Stimulated activated CD8-positive, alpha-beta memory T cell treated with anti-CD3 and anti-CD28 coated beads, Interleukin-4, amount 100 ng/mL, for 24 hours (primary cell): ENCODE measurements at places on chromosomes 5 and 9.
A peak's percentile ranks its signal among the peaks of the same experiment; 100 is the strongest.

- DNase-seq, result no peak
Observed at GRCh38 chr5:178392931-178393394, 160.4 kb upstream of the PHYKPL start.

DNA sequence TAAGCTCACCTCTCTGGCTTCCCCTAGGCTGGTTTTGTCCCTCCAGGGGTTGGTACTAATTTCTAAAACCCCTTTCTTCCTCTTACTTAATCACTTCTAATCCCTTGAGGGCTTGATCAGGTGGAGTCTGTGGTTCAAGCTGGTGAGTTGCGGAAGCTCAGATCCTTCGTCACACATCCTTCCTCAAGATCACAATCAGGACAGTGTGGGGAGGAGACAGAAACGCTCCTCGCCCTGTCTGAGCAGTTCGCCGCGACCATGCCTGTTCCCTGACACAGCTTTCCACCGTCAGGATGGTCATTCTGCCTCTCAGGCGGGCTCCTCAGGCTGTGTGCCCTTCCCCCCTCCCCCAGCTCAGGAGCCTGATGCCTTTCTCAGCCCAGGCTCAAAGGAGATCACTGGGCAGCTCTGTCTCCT lies 24.3 kb downstream of the CPLX2 start:
- no peak for DNase-seq

DNA sequence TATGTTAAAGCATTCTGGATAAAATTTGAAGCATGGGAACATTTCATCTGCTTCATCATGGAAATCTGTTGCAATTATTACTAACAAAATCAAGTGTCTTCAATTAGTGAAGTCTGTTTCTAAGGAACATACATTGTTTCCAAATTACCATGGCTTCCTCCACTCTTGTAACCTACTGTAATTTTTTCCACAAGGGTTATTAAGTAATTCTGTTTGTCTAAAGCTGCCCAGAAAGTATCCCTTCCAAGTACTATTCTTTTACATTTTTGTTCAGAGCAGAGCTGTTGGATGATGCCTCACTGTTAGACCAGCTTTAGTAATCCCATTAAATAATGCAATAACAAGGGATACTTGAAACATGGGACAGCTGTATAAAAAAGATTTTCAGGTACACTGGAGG lies 483.5 kb upstream of the CD180 start:
- no peak for DNase-seq

GRCh38 chr9:72871685-72872084 lies 81.2 kb downstream of the ALDH1A1 start:
- DNase-seq, result no peak

GRCh38 chr5:52948418-52949076 lies 40.6 kb upstream of the ITGA2 start:
- DNase-seq, result peak; percentile 12

- DNase-seq, result no peak
Observed at GRCh38 chr5:90015584-90016018, 394.0 kb downstream of the CETN3 start.

GRCh38 chr5:82364497-82364896 lies 86.3 kb upstream of the RPS23 start:
- DNase-seq, result no peak

DNA sequence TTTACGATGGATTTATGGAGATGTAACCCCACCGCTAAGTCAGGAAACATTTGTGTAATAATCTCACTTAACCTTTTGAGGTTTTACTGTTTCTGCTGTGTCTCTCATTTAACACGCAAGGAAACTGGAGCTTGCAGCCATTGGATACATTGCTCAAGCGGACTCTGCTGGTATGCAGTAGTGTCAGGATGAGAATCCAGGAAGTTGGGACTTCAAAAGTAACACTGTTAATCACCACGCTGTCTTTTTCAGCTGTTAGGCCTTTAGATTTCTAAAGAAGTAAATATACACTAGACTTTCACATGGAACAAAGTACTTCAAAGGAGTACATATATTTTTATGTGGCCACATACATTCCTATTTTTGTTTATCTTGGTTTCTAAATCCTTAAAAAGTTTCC lies 114.7 kb downstream of the LPAR1 start:
- no peak for DNase-seq

DNA sequence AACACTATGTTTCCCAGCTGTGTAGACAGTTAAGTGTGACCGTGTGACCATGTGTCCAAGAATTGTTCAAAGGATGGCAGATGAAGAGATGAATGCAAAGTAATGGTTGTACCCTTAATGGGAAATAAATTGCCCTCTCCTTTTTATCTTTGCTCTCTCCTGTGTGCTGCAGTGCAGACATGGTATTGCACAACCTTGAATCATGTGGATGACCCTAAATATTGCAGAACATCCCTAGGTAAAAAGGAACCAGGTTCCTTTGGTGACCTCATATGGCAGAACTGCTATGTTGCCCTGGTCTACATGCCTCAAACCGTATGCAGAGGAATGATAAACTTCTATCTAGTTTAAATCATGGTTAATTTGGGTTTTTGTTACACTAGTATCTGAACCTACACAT lies 81.7 kb upstream of the CTNND2 start:
- no peak for DNase-seq

DNA sequence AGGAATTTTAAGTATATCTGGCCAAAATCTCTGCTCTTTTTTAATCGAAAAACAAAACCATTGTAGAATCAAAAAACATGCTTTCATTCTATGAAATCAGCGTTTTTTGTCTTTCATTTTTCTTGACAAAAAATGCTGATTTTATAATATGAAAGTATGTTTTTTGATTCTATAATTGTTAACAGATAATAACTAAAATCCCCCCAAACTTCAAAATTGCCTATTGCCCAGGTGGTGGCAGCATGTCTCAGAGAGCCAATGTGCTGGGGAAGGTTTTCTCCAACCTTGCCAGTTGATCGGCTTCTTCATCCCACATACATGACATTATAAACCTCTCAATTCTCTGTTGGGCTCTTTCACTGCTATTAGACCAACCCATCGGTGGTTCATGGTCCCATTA lies 5.1 kb upstream of the SMIM15 start:
- DNase-seq, result no peak

- DNase-seq, result peak; percentile 97
Observed at GRCh38 chr5:41903892-41904799, at the start of gene RIMOC1. RIMOC1 (plus strand) TSS chr5:41904344; CDS start chr5:41904368, 24 bp downstream.

- no peak for DNase-seq
Observed at GRCh38 chr5:80962630-80963520, 2.7 kb downstream of the RASGRF2 start.

- no peak for DNase-seq
Observed at GRCh38 chr5:60184606-60185005, 291.1 kb upstream of the PDE4D start.

DNA sequence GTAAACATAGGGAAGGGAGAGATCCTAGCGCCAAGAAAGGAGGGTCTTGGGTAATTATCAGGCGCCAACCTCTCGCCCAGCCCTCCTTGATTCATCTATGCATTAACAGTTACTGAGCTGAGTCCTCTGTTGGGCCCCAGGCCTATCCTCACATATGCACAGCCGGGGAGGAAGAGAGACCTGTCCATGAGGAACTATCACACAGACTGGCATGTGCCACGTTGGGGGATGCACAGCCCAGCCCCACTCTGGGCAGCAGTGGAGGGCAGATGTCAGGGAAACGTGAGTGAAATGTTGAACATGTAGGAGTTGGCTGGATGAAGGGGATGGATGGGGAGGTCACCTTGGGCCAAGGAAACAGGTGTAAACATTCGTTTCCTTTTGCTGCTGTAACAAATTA lies 18.8 kb upstream of the ENHO start:
- DNase-seq, result no peak

DNA sequence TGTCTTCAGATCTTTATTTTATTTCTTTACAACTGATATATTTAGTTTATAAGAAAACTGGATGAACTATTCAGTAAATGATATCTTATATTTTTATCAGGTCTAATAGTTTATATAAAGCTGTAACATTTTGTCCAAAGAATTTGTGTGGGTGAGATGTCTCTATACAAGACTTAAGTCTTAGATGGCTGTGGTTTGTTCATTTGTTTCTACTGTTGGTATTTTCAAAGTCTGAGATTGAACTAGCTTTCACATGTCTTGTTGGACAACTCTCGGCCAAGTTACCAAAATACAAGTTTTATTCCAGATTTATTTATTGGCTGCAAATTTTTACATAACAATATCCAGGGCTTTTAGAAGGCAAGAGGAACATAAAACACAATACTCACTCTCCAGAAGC lies 286.0 kb downstream of the NR2F1-AS1 start:
- no peak for DNase-seq

GRCh38 chr5:138349852-138350562 lies 2.5 kb upstream of the KDM3B start:
- DNase-seq, result no peak

- DNase-seq, result no peak
Observed at GRCh38 chr9:72633966-72634365, 112.6 kb downstream of the TMC1 start.

GRCh38 chr5:26518065-26518464 lies 520.3 kb downstream of the CDH9 start:
- no peak for DNase-seq

DNA sequence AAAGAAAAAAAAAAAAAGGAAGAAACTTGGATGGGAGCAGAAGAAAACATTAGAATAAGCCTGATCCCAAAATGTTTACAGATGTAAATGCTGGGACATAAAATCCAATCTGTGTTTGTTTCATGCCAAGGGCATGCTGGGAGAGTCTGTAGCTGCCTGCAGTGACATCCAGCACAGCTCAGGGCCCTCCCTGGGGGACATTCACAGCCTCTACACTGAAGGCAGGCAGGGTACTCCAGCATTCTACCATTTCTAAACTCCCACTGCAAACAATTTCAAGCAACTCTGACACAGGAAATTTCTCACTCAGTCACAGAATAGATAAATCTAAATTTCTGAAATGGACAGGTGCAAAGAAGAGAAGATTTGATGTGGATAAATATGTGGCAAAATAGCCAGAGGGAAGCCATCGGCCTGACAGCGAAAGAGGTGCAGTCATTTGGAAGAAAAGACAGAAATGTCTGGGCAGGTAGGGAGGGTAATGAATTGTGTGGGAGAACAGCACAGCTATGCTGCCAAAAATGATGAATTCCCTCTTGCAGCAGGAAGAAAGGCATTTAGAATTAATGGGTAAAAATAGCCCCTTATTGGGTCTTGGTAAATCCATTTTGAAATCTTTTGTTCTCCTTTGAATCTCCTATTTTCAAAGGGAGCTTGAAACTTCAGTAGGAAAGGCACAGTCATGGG lies 199.4 kb downstream of the MED10 start:
- DNase-seq, result no peak

- no peak for DNase-seq
Observed at GRCh38 chr5:90983711-90984124, 399.4 kb downstream of the ARRDC3 start.

DNA sequence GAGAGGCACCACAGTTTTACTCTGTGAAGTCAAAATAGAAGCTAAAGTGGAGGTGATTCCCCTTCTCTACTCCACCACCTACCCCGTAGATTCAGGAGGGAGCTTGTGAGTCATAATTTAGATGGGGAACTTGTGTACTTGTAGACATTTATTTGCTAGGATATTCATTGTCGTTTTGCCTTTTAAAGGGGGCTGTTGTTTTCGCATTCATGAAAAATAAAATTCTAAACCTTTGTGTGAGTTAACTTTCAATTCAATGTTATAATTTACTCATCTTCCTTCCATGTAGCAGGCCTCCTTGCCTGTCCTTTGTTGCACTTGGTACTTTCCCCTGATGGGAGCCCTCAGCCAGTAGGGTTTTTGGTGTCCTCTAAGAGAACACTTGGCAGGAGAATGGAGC lies 22.0 kb downstream of the SECISBP2 start:
- DNase-seq, result no peak

DNA sequence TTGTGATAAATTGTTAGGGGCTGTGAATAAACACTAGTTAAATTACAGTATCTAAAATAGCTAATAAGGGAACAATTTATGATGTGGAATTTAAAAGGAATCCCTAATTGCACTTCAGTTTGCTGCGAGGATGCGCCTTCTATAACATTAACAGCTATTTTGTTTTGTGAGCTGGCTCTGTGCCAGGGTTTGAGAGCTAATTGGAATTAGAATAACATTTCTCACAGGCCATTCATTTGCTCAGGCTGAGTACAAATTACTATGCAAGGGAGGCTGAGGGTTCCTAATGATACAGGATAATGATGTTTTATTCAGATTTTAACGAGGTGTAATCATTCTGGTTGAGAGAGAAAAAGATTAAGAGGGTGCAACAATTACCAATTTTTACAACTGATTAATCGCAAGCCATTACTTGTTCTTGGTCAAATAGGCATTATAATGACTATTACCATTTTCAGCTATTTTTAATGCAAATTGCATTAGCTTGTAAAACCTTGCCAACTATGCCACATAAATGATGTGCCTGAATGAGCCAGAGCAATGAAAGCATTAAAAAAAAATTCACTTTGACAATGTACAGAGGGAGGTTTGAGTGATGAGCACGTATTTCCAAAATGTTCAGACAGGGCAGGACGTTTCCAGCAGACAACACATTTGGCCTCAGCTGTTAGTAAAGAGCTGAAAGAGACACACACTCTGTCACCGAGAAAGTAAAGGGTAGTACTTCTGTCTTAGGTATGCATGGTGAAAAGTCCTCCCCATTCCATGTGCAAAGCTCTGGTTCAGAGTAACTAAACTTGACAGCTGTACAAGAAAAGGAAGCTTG lies 576.5 kb downstream of the TLE1 start:
- DNase-seq, result no peak
